ENCODE measurements at places on chromosomes 16 and 17. TPM values are rescaled to one million over a fixed set of nuclear protein-coding genes. Genes with fewer than 3 reads are reported as not detected.

MYO15A gene
- total RNA-seq: 1.6 TPM

HASPIN gene
- total RNA-seq: 2.6 TPM

CSH2 gene
- total RNA-seq: 1.8 TPM

BICDL2 gene
- not detected for total RNA-seq

KRTAP1-5 gene
- not detected for total RNA-seq

SLC16A6 gene
- total RNA-seq: 2.8 TPM

MT1F gene
- total RNA-seq: 3.4 TPM
